ENCODE measurements at places on chromosomes 1 and 21. TPM values are rescaled to one million over a fixed set of nuclear protein-coding genes. Genes with fewer than 3 reads are reported as not detected.

- DNase-seq: no peak
- no peaks in the 10 kb centered on the region for H3K36me3 ChIP-seq
- H3K4me3 ChIP-seq: no peak overlapping the region
- H3K27me3 ChIP-seq: no peaks in the 10 kb centered on the region
- peaks cover 6% of the 10 kb centered on the region for H3K4me1 ChIP-seq
Observed at GRCh38 chr1:53132176-53132575, 10.3 kb downstream of the SLC1A7 start.

- no peak overlapping the region for H3K4me3 ChIP-seq
- H3K27ac ChIP-seq: no peak overlapping the region
- no peaks in the 10 kb centered on the region for H3K27me3 ChIP-seq
- peaks cover 34% of the 10 kb centered on the region for H3K4me1 ChIP-seq
- peaks cover 42% of the 10 kb centered on the region for H3K36me3 ChIP-seq
Observed at GRCh38 chr1:206606867-206607266, 5.4 kb downstream of the EIF2D start.

GRCh38 chr1:38134294-38134755 is 87.7 kb upstream of the POU3F1 start:
- no peaks in the 10 kb centered on the region for H3K4me1 ChIP-seq
- H3K27ac ChIP-seq: no peak overlapping the region
- peaks cover 63% of the 10 kb centered on the region for H3K27me3 ChIP-seq
- H3K4me3 ChIP-seq: no peak overlapping the region
- DNase-seq: no peak

DNA sequence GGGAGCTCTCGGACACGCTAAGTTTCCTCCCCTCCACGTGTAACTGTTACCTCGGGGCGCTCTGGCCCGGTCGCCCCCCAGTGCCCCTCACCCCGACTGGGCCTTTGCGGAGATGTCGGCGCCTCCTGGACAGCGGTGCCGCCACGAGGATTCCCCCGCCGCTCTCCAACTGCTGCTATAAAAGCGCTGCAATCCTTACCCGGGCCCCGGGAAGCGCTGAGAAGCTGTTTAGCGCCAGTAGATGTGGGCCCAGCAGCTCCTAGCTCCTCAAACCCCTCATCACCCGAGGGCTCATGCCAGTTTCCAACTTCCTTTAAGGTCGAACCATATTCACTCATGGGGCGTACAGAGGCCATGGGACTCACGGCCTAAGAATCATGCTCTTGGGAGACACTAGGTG is 361 bp upstream of the LMX1A start:
- no peaks in the 10 kb centered on the region for H3K4me1 ChIP-seq
- no peak for DNase-seq
- H3K36me3 ChIP-seq: peaks cover 1% of the 10 kb centered on the region
- peaks cover 68% of the 10 kb centered on the region for H3K27me3 ChIP-seq
- no peak overlapping the region for H3K4me3 ChIP-seq
- no peak overlapping the region for H3K27ac ChIP-seq

DNA sequence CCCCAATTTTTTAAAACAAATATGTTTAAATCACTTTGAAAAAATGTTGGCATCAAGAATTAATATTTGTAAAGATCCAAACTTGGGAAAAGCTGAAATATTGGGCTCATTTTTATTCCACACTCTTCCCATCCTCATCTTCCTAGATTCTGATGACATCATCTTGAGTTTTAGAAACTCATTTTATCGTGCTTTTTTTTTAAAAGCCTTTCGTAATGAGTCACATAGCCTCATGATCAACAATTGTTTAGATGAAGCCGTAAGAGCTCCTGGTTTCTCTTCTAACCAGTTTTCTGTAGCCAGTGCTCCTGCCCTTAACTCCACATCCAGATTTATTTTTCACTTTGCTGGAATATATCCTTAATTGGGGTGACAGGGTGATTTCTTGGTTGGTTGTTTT is 78.6 kb downstream of the POFUT2 start:
- no peak overlapping the region for H3K27ac ChIP-seq
- peaks cover 42% of the 10 kb centered on the region for H3K36me3 ChIP-seq
- no peak for DNase-seq
- H3K27me3 ChIP-seq: no peaks in the 10 kb centered on the region

- no peaks in the 10 kb centered on the region for H3K36me3 ChIP-seq
- no peak overlapping the region for H3K4me3 ChIP-seq
- peaks cover 34% of the 10 kb centered on the region for H3K27me3 ChIP-seq
- no peak overlapping the region for H3K27ac ChIP-seq
Observed at GRCh38 chr1:203408486-203409481, 57.9 kb upstream of the FMOD start.

GRCh38 chr1:150895618-150896017 is 8.7 kb downstream of the CTXND2 start:
- DNase-seq: no peak
- peaks cover 11% of the 10 kb centered on the region for H3K4me1 ChIP-seq
- H3K4me3 ChIP-seq: no peak overlapping the region
- H3K36me3 ChIP-seq: no peaks in the 10 kb centered on the region
- H3K27me3 ChIP-seq: peaks cover 2% of the 10 kb centered on the region

GRCh38 chr21:35737899-35738346 is 322.4 kb downstream of the SETD4 start:
- H3K27ac ChIP-seq: no peak overlapping the region
- H3K36me3 ChIP-seq: no peaks in the 10 kb centered on the region
- H3K4me3 ChIP-seq: no peak overlapping the region

- no peaks in the 10 kb centered on the region for H3K36me3 ChIP-seq
- H3K27me3 ChIP-seq: no peaks in the 10 kb centered on the region
- no peaks in the 10 kb centered on the region for H3K4me1 ChIP-seq
- DNase-seq: no peak
- H3K27ac ChIP-seq: no peak overlapping the region
Observed at GRCh38 chr1:3932156-3932919, 32.3 kb upstream of the C1orf174 start.

LAMC2 gene
- total RNA-seq: not detected

SHISAL2A gene
- 7.9 TPM for total RNA-seq

RPS27 gene
- total RNA-seq: 2,104 TPM

CDC7 gene
- 27.7 TPM for total RNA-seq

ZSCAN20 gene
- 1.8 TPM for total RNA-seq

SHCBP1L gene
- not detected for total RNA-seq

OR6K3 gene
- total RNA-seq: not detected
